ENCODE measurements at places on chromosomes 12 and 14.

DNA sequence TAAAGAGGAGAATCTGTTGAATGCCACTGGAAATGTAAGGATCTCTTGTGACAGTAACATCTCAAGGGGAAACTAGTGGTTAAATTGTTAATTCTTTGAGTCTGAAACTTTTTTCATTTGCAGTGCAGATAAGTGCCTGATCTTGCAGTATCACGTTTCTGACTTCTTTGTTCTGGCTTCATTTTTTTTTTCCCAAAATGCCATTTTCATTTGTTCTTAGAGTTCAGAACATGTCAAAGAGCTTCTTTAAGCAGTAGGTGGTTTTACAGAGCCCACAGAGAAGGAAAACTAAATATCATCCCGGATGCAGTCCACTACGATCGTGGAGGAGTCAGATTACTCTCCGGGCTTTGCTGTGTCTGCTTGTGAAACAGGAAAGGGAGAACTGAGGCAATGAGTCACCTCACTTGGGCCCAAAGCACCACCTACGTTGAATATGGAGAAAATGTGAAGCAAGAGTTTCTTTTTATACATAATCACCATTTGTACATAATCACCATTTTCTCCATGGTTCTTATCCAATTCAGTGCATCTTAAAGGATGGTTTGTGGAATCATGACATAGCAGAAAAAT is 43.9 kb downstream of the HMGA2 start:
- no peak for DNase-seq

- no peak for DNase-seq
Measured at GRCh38 chr12:119660076-119660475, 7.9 kb upstream of the PRKAB1 start.

DNA sequence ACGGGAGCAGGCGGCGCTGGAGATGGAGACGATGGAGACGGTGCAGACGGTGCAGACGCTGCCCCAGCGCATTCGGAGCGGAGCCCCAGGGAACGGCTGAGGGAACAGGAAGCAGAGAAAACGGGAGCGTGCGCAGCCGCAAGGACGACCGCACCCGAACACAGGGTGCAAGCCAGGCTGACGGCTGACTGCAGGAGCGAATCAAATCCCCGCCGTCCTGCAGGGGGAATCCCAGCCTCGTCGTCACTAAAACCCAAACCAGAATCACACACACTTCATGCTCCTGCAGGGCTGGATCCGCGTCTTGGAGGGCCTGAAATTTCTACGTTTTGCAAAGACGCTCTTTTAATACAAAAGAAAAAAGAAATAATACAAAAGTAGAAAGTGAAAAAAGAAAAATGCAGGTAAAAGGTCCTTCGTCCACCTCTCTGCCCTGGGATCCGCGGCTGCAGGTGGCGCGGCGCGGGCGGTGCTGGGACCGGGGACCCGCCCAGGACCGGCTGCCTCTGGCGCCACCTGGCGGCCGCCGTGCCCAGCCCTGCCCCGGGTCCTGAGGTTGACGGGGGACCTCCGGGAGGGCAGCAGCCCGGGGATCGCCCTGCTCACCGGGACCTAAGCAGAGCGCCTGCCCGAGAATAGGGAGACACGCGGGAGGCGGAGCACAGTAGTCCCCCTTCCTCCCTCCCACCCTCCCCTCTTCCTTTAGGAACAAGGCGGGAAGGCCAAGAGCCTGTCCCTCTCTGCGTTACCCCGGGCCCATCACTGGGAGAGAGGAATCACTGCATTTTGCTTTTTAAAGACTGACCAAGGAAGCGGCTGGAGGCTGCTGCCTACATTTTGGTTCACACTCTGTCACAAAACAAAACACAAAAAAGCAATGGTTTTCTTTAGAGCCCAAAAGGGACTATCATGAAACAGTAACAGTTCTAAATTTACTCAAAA is 20.1 kb downstream of the STX2 start:
- DNase-seq, result peak; percentile 20

- DNase-seq, result no peak
Measured at GRCh38 chr12:52228366-52228765, 4.7 kb upstream of the KRT7 start.

DNA sequence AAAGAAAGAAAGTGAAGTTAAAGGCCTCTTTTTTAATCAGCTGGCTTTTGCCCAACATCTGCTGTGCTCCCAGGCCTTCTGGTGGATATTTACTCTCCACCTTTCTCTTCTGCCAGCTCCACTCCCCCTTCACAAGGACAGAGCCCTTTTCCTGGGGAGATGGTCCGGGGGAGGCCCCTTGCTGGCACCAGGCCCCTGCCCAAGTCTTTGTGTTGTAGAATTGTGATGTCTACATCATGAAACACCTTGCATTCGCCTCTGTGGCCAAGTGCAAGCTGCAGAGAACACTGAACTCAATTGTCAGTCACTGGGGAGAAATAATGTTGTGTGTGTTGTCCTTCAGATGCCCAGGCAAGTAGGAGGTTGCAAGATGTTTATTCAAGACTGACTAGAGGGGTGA is 150.3 kb downstream of the DPF3 start:
- no peak for DNase-seq

GRCh38 chr14:66511849-66512248 is 3.9 kb downstream of the GPHN start:
- DNase-seq, result no peak

GRCh38 chr12:20695232-20695631 is at the start of gene SLCO1C1:
TSS of gene SLCO1C1 (plus strand) at chr12:20695332. CDS start at chr12:20699577, 4,245 bp downstream.
- no peak for DNase-seq

DNA sequence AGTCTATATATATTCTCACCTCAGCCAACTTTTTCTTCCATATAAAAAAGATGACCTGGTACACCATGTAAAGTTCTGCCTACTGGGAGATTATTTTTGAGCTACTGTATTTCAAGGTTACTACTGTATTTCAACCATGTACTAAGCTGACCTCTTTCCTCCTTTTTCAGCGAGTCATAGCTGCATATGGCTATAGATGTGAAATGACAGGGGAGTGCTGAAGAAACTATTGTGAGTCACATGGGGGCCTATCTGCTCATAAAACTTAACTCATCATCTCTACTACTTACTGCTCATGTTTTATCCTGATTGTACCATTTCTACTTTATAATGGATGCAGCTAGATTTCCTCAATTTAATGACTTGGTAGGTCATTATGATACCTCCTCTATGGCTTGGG is 571.4 kb upstream of the ATP2B1 start:
- DNase-seq, result no peak

DNA sequence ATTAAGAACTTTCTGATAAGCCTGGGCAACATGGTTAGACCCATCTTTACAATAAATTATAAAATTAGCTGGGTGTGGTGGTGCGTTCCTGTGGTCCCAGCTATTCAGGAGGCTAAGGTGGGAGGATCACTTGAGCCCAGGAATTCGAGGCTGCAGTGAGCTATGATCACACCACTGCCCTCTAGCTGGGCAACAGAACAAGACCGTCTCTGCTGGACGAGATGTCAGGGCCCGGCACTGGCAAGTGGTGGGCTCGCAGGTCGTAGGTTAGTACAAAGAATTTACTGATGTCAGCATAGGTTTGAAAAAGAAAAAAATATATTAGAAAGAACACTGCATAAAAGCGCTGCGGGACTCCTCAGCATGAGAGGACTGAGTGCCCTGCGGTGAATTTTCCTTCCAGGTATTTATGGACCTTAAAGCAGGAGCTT is 15.7 kb upstream of the VSIG10 start:
- DNase-seq, result no peak

DNA sequence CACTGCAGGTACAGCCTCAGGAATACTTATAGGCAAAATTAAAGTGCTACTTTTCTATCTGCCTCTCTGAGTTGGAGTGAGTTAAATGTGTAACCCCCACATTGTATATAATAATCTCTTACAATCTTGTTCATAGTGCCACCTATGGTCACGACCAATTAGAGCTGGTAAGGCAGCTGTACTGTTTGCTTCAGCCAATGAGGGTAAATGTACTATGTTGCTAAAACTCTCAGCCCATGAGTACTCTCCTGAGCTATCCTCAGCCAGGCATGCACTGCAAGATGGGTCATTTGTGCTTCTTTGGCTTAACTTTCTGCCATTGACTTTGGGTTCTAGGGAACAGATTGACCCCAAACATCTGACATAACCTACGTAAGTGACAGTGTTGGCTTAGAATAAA is 15.0 kb upstream of the MDM2 start:
- peak; percentile 68 for DNase-seq

GRCh38 chr12:13154027-13154538 is 42.4 kb upstream of the EMP1 start:
- DNase-seq, result no peak

GRCh38 chr12:43347026-43347425 is 205.0 kb downstream of the ADAMTS20 start:
- DNase-seq, result no peak

DNA sequence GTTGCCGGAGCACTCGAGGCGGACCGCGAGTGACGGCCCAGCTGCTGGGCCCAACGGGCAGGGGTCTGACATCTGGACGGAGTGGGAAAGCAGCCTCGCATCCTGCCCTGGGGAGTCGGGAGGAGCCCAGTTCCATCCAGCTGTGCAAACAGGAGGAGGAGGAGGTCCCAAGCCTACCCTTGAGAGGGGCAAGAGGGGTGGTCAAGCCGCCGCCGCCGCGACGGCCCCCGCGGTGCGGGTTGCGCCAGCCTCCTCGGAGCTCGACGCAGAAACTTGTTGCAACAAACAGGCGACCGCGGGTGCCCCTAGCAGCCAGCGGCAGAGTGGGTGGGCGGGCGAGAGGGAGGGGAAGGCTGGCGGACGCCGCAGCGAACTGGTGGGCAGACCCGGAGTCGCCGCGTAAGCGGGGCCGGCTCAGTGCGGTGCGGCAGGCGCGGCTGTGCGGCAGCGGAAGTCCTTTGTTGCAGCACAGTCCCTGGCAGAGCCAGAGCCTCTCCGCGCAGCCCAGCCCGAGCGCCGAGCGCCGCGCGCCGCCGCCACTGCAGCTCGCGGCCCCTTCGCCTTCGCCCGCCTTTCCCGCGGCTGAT is at the start of gene ZBTB1:
TSS of gene ZBTB1 (plus strand) at position 461 of the 587 bp plus-strand sequence. CDS start 16,735 bp downstream, outside the sequence.
- peak; percentile 60 for DNase-seq

GRCh38 chr12:26226629-26227360 is 31.4 kb downstream of the SSPN start:
- peak; percentile 58 for DNase-seq

DNA sequence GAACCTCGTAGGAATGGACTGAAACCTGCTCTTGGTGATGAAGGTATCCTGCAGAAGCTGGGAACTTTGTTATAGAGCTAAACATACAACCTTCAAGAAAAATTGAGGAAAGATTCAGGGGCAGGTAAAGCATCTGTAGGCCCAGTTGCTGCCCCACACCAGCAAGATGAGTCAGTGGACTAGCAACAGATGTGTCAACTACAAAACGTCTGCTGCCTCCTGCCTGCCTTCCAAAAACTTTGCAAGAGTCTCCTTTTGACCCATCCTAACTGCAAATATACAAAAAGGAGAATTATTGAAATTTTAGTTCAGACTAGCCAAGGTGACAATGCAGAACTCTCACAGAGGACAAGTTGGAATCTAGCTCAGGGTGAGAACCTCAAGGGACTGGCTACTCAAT is 60.9 kb upstream of the TMTC1 start:
- DNase-seq, result no peak

GRCh38 chr12:93323625-93324329 is 53.9 kb upstream of the NUDT4 start:
- DNase-seq, result no peak

DNA sequence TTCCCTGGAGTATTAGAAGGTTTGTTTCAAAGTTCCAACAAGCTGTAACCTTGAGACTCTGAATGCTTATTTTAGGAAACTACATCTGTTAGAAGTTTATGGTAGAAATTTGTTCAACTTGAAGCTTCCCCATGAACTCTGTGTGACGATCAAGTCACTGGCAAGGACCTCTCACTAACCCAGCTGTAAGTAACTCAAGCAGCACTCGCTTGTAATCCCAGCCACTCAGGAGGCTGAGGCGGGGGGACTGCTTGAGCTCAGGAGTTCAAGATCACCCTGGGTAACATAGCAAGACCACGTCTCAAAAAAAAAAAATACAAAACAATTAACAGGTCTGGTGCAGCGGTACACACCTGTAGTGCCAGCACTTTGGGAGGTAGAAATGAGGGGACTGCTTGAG is 25.6 kb downstream of the TESC start:
- no peak for DNase-seq

Data from HEK293T (cell line).